Motor neuron (in vitro differentiated cells): ENCODE measurements at places on chromosomes 13 and 19. TPM values are rescaled to one million over a fixed set of nuclear protein-coding genes. Genes with fewer than 3 reads are reported as not detected.

DNA sequence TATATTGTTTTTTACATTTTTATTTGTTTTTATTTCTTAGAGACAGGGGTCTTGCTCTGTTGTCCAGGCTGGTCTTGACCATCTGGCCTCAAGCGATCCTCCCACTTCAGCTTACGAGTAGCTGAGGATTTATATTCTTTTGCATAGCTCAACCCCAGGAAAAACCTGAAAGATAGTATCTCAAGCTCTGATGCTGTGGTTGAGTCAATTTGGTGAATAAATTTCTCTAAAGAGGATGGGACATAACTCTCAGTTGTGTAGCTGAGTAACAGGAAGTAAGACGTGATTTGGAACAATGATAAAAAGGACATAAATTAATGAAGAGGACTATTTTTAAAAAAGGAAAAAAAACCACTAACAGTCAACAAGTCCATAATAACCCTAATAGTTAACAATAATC, 79.8 kb upstream of the TNFSF11 start:
- ATAC-seq: no peak

DNA sequence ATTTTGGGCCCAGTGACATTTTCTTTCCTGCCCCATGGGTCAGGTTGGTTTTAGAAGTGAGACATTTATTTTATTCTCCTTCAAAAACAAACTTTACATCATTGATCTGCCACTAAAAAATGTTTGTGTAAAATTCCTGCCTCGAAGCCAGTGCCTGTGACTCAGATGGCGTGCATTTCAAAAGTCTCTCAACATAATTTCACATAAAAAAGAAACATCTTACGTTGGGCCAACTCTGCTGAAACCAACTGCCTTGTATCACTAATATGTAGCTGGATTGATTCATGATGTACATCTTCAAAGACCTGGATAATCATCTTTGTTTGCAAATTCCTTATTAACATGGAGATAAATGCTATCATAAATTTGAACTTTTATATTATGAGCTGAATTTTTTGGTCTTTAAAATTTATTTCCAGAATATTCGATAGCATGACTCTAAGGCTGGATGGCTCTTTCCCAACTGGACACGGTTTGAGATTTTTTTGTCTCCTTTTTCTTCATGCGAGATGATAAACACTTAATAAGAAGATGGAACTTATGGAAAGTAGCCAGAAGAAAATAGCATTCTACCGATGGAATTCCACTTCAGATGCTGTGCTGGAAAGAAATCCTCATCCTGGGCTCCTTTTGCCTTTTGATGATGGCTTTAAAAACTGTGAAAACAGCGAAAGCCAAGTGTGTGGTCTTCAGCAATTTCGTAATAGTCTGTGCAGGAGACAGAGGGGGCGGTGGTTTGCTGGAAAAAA, 420.5 kb downstream of the FGF9 start:
- ATAC-seq: no peak

DNA sequence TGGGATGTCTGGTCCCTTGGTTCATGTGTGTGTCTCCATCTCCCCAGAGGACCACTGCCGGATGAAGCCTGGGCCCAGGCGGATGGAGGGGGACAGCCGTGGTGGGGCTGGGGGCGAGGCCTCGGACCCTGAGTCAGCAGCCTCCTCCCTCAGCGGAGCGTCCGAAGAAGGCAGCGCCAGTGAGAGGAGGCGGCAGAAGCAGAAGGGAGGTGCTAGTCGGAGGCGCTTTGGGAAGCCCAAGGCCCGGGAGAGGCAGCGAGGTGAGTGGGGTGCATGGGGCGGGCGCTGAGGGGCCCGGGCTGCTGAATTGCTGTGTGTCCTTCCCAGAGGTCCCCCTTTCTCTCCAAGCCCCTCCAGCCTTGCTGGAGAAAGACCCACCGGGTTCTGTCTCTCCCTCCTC, 3.2 kb downstream of the CCDC106 start:
- ATAC-seq: no peak

DNA sequence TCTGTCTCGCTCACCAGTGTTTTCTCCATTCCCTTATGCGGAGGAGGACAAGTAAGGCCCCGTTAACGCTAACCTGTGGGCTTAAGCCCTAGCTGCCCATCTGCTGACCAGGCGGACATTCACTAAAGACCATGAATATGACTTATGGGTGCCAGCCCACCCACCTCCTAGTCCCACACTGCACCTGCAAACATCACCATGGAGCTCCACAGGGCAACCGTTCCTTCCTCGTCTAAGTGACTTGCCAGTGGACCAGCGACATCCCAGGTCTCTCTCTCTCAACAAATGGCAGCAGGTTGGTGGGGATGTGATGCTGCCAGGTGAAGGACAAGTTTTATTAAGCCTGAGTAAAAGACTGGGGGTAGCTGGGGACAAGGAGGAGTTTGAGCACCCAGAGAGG, 55.2 kb downstream of the CCDC70 start:
- no peak for ATAC-seq

- no peak for ATAC-seq
Observed at GRCh38 chr13:25811506-25811905, 240.3 kb downstream of the SHISA2 start.

DNA sequence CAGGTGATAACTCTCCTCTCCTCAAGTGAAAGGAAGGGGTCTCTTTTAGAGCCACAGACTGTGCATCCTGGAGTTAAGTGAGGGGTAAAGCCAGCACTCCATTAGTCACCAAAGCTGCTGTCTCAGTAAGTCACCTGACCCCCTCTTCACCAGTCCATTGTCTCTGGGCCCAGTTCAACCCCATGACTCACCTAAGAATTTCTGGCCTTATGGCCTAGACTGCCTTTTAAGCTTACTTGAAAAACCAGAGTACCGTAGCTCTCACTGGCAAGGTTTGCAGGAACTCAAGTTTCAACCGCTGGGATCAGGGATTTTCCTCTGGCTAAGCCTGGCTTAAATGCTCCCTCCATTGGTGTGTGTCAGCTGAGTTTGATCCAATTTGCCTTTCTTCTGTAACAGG, 23.4 kb upstream of the EID2 start:
- no peak for ATAC-seq

DNA sequence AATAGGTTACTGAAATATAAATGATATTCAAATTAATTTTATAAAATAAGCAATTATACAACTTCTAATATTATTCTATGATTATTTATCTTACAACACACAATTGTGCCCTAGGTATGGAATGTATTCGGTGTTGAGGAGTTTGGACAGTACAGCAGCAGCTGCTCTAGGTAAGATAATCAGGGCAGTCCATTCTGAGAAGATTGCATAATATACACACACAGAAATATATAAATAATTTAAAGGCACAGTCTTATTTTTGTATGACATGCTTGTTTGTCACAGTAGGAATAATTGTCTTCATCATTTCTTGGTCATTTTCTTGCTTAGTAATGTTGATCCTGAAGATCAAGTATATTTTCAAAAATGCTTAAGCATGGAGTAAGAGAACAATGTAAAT, 849.4 kb upstream of the MIR17HG start:
- ATAC-seq: no peak

- ATAC-seq: no peak
Observed at GRCh38 chr13:42485272-42485671, 88.7 kb upstream of the TNFSF11 start.

GRCh38 chr13:97212601-97213040, 9.5 kb upstream of the MBNL2 start:
- peak; percentile 43 for ATAC-seq

The ICAM4 gene
- total RNA-seq: not detected in 2 replicates

The COL5A3 gene
- total RNA-seq: 0.13 and 0.73 TPM in 2 replicates

The KCNK6 gene
- total RNA-seq: 0.38 and 1.0 TPM in 2 replicates
